Naive thymus-derived CD8-positive, alpha-beta T cell (primary cell): ENCODE measurements at places on chromosomes 3 and 15. TPM values are rescaled to one million over a fixed set of nuclear protein-coding genes. Genes with fewer than 3 reads are reported as not detected.
A peak's percentile ranks its signal among the peaks of the same experiment; 100 is the strongest.

- no peaks in the 10 kb centered on the region for H3K4me1 ChIP-seq
- H3K27me3 ChIP-seq, result no peaks in the 10 kb centered on the region
- H3K36me3 ChIP-seq, result no peaks in the 10 kb centered on the region
- DNase-seq, result no peak
- H3K4me3 ChIP-seq, result no peak overlapping the region
These were observed 77.9 kb upstream of the IGSF10 start for GRCh38 chr3:151538456-151539393.

GRCh38 chr3:122217901-122218300, 34.4 kb downstream of the CASR start:
- H3K27ac ChIP-seq, result no peak overlapping the region
- H3K36me3 ChIP-seq, result no peaks in the 10 kb centered on the region
- no peaks in the 10 kb centered on the region for H3K4me1 ChIP-seq
- DNase-seq, result no peak
- H3K27me3 ChIP-seq, result peaks cover 21% of the 10 kb centered on the region
- no peak overlapping the region for H3K4me3 ChIP-seq

- no peaks in the 10 kb centered on the region for H3K27me3 ChIP-seq
- H3K27ac ChIP-seq, result no peak overlapping the region
- no peaks in the 10 kb centered on the region for H3K36me3 ChIP-seq
- H3K4me3 ChIP-seq, result no peak overlapping the region
These were observed 750.6 kb downstream of the CADM2 start for GRCh38 chr3:85709346-85709892.

- H3K4me3 ChIP-seq, result no peak overlapping the region
- H3K4me1 ChIP-seq, result no peaks in the 10 kb centered on the region
- no peak overlapping the region for H3K27ac ChIP-seq
- no peak for DNase-seq
- H3K36me3 ChIP-seq, result no peaks in the 10 kb centered on the region
These were observed 6.7 kb downstream of the P2RY12 start for GRCh38 chr3:151377768-151378385.

- H3K27ac ChIP-seq, result no peak overlapping the region
- no peaks in the 10 kb centered on the region for H3K36me3 ChIP-seq
- DNase-seq, result no peak
- H3K4me1 ChIP-seq, result no peaks in the 10 kb centered on the region
- H3K27me3 ChIP-seq, result peaks cover 7% of the 10 kb centered on the region
These were observed 98.6 kb upstream of the ETV5 start for GRCh38 chr3:186207515-186207914.

- DNase-seq, result peak; percentile 13
- no peaks in the 10 kb centered on the region for H3K36me3 ChIP-seq
- no peak overlapping the region for H3K27ac ChIP-seq
- peaks cover 3% of the 10 kb centered on the region for H3K4me1 ChIP-seq
- H3K27me3 ChIP-seq, result peaks cover 11% of the 10 kb centered on the region
These were observed 111.7 kb downstream of the LMLN start for GRCh38 chr3:198071602-198072287.

DNA sequence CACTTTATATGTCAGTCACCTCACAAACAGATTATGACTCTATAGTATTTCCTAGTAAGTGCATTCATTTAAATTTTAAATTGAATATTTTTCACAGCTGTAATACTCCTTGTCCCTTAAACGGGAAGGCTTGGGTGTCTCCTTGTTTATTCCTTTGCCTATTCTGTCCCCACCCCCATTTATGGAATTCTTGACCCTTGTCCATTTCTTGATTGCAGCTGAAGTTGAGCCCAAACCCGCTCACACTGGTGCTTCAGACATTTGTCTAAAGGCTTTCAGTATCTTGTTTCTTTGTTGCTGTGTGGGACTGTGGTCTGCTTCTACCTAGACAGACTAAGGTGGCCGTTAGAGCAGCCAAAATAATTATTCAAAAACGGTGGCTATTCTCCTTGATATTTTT, 449.7 kb downstream of the FOXP1 start:
- H3K27ac ChIP-seq, result peak overlapping the region; percentile 95
- H3K36me3 ChIP-seq, result peaks cover 2% of the 10 kb centered on the region
- H3K4me3 ChIP-seq, result no peak overlapping the region
- DNase-seq, result no peak
- H3K4me1 ChIP-seq, result peaks cover 79% of the 10 kb centered on the region
- H3K27me3 ChIP-seq, result no peaks in the 10 kb centered on the region

DNA sequence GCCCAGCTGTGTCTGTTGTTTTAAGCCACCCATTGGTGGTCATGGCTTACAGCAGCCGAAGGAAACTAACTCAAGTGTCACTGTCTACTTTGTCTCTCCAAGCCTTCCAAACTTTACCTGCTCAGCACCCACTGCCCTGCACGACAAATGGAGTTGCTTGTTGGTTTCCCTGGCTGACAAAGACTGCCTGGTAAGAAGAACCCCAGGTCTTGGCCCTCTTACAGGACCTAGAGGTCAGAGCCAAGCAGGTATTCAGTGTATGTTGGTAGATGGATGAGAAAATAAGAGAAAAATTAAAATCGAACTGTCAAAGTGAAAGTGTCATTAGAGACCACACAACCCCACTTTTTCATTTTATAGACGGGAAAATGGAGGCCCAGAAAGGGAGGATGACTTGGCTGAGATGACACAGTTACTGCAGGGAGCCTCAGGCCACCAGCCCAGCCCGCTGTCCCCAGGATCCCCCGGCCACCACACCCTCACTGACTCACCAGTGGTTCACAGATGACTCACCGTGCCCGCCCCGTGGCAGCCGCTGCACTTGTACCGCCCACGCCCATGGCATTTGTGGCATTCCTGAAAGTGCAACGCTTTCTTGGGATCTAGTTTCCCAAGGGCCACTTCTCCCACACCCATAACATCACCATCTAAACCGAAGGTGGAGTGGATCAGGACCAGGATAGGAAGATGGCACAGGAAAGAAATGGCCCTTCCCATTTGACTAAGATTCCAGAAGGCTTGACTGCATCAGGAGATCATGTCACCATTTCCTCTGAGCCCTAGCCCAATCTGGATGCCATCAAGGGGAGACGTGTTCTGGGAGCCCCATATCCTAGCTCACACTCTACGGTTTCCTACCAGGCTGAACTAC, 15.2 kb downstream of the SSUH2 start:
- peaks cover 4% of the 10 kb centered on the region for H3K4me1 ChIP-seq
- H3K36me3 ChIP-seq, result no peaks in the 10 kb centered on the region
- peak overlapping the region; percentile 31 for H3K27ac ChIP-seq
- no peak for DNase-seq
- peaks cover 4% of the 10 kb centered on the region for H3K27me3 ChIP-seq
- H3K4me3 ChIP-seq, result peak overlapping the region; percentile 48

DNA sequence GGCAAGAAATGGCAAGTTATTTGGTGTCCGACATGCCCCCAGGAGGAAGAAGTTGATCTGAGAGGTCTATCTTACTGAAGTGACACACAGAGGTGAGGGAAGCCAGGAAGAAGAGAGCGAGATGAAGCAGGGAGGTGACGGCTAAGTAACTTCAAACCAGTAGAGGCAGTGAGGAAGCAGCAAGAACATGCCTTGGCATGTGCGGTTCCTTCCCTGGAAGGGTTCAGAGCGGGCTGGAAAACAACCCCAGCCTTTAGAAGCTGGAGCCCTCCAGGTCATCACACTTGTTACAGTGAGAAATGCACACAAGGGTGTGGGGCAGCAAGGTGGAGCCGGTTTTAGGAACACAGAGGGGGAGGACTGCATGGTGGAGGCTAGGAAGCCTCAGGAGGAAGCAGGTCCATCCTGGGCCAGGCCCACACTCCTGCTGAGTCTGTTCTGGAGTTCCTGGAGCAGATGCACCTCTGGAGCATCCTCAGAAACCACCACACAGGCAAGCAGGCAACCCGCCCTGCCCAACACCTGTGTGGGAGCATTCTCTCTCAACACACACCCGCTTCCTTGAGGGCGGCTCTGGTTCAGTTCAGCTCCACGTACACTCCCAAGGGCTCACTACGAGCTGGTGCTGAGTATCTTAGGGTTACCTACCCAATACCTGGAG, 47.1 kb downstream of the POC1A start:
- H3K36me3 ChIP-seq, result no peaks in the 10 kb centered on the region
- H3K27me3 ChIP-seq, result no peaks in the 10 kb centered on the region
- no peak overlapping the region for H3K4me3 ChIP-seq

- no peaks in the 10 kb centered on the region for H3K36me3 ChIP-seq
- no peak overlapping the region for H3K27ac ChIP-seq
- no peaks in the 10 kb centered on the region for H3K4me1 ChIP-seq
- no peak overlapping the region for H3K4me3 ChIP-seq
- DNase-seq, result no peak
These were observed 79.5 kb downstream of the SEMA6D start for GRCh38 chr15:47796830-47797229.

GRCh38 chr3:188527389-188527788, 373.4 kb downstream of the LPP start:
- no peaks in the 10 kb centered on the region for H3K27me3 ChIP-seq
- peaks cover 3% of the 10 kb centered on the region for H3K4me1 ChIP-seq

GRCh38 chr3:12953201-12953995, 112.0 kb upstream of the RPL32 start:
- H3K36me3 ChIP-seq, result peaks cover 13% of the 10 kb centered on the region
- peaks cover 73% of the 10 kb centered on the region for H3K4me1 ChIP-seq
- DNase-seq, result no peak
- no peak overlapping the region for H3K27ac ChIP-seq
- no peaks in the 10 kb centered on the region for H3K27me3 ChIP-seq
- no peak overlapping the region for H3K4me3 ChIP-seq

- H3K36me3 ChIP-seq, result peaks cover 12% of the 10 kb centered on the region
- H3K27ac ChIP-seq, result peak overlapping the region; percentile 71
- DNase-seq, result no peak
- H3K4me1 ChIP-seq, result peaks cover 67% of the 10 kb centered on the region
- no peak overlapping the region for H3K4me3 ChIP-seq
- H3K27me3 ChIP-seq, result no peaks in the 10 kb centered on the region
These were observed 28.5 kb downstream of the RFTN1 start for GRCh38 chr3:16484984-16485383.

GRCh38 chr3:107619549-107619948, 96.8 kb downstream of the BBX start:
- H3K27me3 ChIP-seq, result no peaks in the 10 kb centered on the region
- H3K4me1 ChIP-seq, result peaks cover 84% of the 10 kb centered on the region
- H3K4me3 ChIP-seq, result peak overlapping the region; percentile 20
- no peak overlapping the region for H3K27ac ChIP-seq
- peaks cover 17% of the 10 kb centered on the region for H3K36me3 ChIP-seq
- no peak for DNase-seq

- no peak overlapping the region for H3K4me3 ChIP-seq
- no peak for DNase-seq
- H3K4me1 ChIP-seq, result no peaks in the 10 kb centered on the region
- no peaks in the 10 kb centered on the region for H3K27me3 ChIP-seq
- H3K27ac ChIP-seq, result no peak overlapping the region
These were observed 32.6 kb downstream of the ADAMTS9 start for GRCh38 chr3:64655160-64655559.

GRCh38 chr3:117669774-117670173, 960.2 kb downstream of the TUSC7 start:
- DNase-seq, result no peak
- no peak overlapping the region for H3K27ac ChIP-seq
- no peaks in the 10 kb centered on the region for H3K4me1 ChIP-seq
- H3K27me3 ChIP-seq, result no peaks in the 10 kb centered on the region

The TMC3 gene
- total RNA-seq, result not detected

DNA sequence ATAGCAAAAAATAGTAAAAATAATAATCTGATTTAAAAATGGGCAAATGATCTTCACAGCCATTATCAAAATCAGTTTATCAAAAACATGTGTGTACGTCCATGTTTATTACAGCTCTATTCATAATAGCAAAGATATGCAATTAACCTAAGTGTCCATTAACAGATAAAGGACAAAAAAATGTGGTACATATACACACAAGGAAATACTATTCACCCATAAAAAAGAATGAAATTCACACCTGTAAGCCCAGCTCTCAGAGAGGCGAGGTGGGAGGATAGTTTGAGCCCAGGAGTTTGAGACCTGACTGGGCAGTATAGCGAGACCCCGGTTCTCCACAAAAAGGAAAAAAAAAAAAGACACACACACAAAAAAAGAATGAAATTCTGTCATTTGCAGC, 82.6 kb upstream of the PPIB start:
- H3K27ac ChIP-seq, result no peak overlapping the region
- H3K4me3 ChIP-seq, result no peak overlapping the region
- no peaks in the 10 kb centered on the region for H3K27me3 ChIP-seq
- no peak for DNase-seq
- peaks cover 20% of the 10 kb centered on the region for H3K36me3 ChIP-seq
- H3K4me1 ChIP-seq, result peaks cover 32% of the 10 kb centered on the region

DNA sequence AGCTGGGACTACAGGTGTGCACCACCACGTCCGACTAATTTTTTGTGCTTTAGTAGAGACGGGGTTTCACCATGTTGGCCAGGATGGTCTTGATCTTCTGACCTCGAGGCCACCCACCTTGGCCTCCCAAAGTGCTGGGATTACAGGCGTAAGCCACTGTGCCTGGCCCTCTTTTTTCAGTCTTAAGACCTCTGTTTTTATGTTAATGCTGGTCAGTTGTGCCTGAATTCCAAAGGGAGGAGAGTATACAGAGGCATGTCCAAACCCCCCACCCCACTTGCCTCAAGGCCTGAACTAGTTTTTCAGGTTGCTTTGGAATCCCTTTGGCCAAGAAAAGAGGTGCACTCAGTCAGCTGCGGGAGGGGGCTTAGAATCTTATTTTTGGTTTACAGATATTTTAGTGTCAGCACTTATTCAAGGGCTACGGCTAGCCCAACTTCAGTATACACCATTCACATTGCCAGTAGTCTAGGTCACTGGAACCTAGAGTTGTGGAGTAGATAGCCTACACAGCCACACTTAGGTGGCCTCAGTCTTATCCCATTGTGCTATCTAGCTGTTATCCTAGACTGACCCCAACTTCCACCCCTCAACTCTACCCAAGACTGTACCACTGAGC, 128.0 kb upstream of the TPM1 start:
- no peak for DNase-seq
- H3K27me3 ChIP-seq, result peaks cover 4% of the 10 kb centered on the region
- H3K4me1 ChIP-seq, result no peaks in the 10 kb centered on the region
- no peak overlapping the region for H3K27ac ChIP-seq
- no peaks in the 10 kb centered on the region for H3K36me3 ChIP-seq

DNA sequence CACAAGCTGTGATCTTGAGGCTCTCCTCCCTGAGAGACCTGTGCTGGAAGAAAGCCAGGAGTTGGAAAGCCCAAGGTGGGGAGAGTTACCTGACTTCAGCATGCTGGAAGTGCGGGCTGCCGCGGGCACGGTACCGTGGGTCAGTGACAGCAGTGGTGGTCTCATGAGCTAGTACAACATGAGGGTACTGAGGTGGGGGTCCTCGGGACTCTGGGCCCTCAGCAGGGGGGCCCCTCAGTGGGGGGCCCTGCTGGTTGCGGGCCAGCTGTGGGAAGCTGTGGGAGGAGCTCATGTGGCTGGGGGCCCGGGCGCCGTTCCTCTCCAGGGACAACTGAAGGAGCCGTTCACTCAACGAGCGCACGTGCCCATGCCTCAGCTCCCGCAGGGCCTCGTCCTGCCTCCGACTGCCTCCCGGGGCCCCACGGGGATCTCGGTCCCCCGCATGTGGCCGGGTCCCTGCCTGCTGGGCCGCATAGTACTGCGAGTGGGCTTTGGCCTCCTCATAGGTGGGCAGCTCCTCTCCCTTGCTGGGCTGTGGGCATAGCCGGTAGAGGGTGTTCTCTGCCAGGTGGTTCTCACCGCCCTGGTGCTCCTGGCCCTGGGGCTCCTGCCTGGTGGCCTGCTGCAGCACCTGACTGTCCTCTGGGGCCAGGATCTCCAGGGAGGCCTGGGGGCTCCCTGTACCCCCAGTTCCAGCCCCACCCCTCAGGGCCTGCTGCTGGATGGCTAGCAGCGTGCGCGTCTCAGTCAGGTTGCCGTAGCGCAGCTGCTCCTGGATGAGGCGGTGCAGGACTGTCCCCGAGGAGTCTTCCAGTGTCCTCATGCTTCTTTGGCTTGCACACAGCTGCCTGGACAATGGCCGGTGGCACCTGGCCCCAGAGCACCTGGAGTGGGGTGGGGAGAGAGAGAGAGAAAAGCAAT, 3.4 kb downstream of the AMOTL2 start:
- H3K27me3 ChIP-seq, result peaks cover 13% of the 10 kb centered on the region
- H3K27ac ChIP-seq, result no peak overlapping the region
- H3K36me3 ChIP-seq, result peaks cover 3% of the 10 kb centered on the region
- H3K4me1 ChIP-seq, result peaks cover 10% of the 10 kb centered on the region
- no peak for DNase-seq
